ENCODE measurements at places on chromosomes 4 and X. TPM values are rescaled to one million over a fixed set of nuclear protein-coding genes. Genes with fewer than 3 reads are reported as not detected.
A peak's percentile ranks its signal among the peaks of the same experiment; 100 is the strongest.

Gene FGF13
- 0.51 TPM for polyA plus RNA-seq

Gene VCX
- not detected for polyA plus RNA-seq

Gene ASMT
- polyA plus RNA-seq: not detected

Gene ARHGEF9
- 2.1 TPM for polyA plus RNA-seq

Gene DRD5
- polyA plus RNA-seq: not detected

Gene FTSJ1
- 14.3 TPM for polyA plus RNA-seq

DNA sequence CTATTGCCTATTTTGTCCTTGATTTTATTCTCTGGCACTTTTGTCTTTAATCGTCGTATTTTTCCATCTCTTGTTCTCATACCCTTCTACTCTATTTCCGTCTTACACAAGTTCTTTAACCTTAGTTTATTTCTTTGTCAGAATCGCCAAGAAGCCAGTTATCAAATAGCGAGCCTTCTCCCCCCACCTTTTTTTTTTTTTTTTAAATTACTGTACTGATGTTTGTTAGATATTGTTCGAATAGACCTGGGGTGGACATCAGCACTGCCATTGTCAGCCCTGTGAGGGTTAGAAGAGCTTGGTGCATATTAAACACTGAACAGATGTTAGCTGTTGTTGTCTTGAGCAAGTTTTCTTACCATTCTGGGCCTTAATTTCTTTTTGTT is 1.2 kb downstream of the SPCS3 start:
- H3K27me3 ChIP-seq: no peaks in the 10 kb centered on the region
- H3K4me3 ChIP-seq: peak overlapping the region; percentile 98
- peak overlapping the region; percentile 95 for H3K27ac ChIP-seq
- peaks cover 2% of the 10 kb centered on the region for H3K4me1 ChIP-seq

DNA sequence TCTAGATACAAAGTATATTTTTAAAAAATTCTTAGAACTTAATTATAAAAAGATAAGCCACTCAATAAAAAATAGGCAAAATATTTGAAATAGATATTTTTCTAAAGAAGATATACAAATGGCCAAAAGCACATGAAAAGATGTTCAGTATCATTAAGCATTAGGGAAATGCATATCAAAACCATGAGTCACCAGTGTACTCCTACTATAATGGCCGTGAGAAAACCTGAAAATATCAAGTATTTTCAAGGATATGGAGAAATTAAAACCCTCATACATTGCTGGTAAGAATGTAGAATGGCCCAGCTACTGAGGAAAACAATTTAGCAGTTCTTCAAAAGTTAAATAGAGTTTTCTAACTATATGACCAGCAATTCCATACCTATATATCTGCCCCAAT is 337.9 kb downstream of the CAMK2D start:
- DNase-seq: no peak
- no peaks in the 10 kb centered on the region for H3K4me1 ChIP-seq
- no peak overlapping the region for H3K27ac ChIP-seq
- no peaks in the 10 kb centered on the region for H3K27me3 ChIP-seq
- no peaks in the 10 kb centered on the region for H3K36me3 ChIP-seq

DNA sequence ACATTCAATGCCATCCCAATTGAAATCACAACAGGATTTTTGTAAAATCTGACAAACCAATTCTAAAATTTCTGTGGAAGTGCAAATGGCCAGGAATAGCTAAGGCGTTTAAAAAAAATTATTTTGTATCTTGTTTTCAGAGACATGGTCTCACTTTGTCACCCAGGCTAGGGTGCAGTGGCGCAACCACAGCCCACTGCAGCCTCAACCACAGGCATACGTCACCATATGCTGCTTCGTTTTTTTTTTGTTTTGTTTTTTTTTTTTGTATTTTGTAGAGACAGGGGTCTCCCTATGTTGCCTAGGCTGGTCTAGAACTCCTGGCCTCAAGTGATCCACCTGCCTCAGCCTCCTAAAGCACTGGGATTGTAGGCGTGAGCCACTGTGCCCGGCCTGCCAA is 24.5 kb downstream of the ZNF41 start:
- H3K27ac ChIP-seq: no peak overlapping the region
- H3K4me3 ChIP-seq: no peak overlapping the region
- H3K27me3 ChIP-seq: no peaks in the 10 kb centered on the region
- H3K36me3 ChIP-seq: peaks cover 2% of the 10 kb centered on the region
- H3K4me1 ChIP-seq: no peaks in the 10 kb centered on the region
- no peak for DNase-seq

DNA sequence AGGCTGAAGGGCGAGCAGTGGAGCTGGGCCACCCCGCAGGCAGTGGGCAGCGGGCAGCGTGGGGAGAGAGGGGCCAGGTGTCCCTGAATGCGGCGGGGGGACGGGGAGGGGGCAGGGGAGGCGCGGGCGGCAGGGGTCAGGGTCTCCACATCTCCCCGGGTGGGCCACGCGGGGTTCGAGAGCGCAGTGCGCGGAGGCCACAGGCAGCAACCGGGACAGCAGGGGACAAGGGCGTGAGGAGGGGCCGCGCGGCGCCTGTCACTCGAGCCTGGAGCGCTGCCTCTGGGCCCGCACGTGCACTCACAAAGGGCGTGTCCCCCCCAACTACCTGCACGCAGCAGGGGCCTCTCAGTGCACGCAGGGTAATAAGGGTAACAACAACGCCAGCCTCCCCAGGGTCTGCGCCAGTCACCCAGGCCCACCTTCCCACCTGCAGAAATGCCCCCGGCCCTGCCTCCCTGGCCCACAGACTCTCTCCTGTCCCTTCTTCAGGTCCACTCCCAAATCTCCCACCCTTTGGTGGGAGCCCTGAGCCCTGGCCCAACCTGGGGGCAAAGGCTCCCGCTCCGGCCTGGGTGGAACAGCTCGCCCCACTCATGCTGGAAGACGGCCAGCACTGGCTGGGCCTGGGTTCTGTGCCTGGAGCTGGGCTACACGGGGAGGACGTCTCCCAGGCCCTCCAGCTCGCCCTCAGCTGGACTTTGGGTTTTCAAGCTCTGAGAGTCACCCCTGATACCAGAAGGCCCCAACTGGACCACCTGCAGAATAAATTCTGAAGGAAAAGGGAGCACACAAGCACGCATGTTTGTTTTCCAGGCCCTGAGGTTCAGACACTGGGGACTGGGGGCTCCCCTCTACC is 53.2 kb downstream of the ZFYVE28 start:
- no peak overlapping the region for H3K4me3 ChIP-seq
- H3K27ac ChIP-seq: no peak overlapping the region
- no peaks in the 10 kb centered on the region for H3K27me3 ChIP-seq

DNA sequence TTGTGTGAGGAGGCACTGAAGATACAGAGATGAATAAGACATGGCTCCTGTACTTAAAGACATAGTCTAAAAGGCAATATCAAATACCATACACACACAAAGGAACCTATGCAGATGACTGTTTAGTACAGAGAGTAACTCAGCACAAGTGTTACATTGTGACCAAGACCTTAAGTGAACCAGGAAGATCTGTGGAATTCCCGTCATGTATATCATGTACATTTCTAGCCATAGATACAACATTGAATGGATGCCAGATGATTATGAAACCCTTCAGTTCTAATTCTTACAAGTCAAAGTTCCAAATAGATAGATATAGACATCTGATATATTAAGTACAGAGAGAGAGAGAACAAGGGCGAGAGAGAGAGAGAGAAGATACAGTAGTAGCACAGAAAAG is 73.2 kb downstream of the PAK3 start:
- H3K27ac ChIP-seq: no peak overlapping the region
- no peak overlapping the region for H3K4me3 ChIP-seq
- no peak for DNase-seq

GRCh38 chrX:150599226-150599625 is 30.8 kb downstream of the MTM1 start:
- DNase-seq: no peak
- H3K27ac ChIP-seq: no peak overlapping the region
- H3K27me3 ChIP-seq: no peaks in the 10 kb centered on the region
- no peaks in the 10 kb centered on the region for H3K4me1 ChIP-seq
- peaks cover 10% of the 10 kb centered on the region for H3K36me3 ChIP-seq

DNA sequence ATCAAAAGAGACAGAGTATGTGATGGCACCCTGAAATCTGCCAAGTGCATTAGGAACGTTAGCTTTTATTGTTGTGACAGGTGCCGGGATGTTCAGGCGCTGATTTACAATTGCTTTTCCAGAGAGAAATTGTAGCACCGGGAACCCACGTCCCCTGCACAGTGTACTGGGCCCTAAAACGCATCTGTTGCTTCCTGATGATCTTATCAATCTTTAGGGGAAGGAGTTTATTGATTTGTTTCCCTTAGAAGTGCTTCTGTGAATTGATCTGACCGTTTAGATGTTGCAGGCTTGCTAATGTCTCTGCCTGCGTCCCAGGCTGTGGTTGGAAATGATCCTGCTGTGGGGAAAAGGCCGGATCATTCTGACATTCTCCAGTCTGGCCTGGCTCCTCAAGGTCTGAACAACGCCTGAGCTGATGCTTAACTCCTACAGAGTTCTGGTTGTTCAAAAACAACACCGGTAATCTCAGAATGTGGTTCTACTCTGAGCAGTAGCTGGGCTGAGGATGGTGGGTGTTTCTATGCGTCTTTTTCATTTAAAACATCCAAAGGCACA is 16.9 kb downstream of the PHOX2B start:
- DNase-seq: no peak
- H3K27me3 ChIP-seq: no peaks in the 10 kb centered on the region
- H3K4me3 ChIP-seq: no peak overlapping the region
- H3K27ac ChIP-seq: no peak overlapping the region
- H3K36me3 ChIP-seq: no peaks in the 10 kb centered on the region
- no peaks in the 10 kb centered on the region for H3K4me1 ChIP-seq

- H3K27ac ChIP-seq: no peak overlapping the region
- H3K4me3 ChIP-seq: no peak overlapping the region
- no peaks in the 10 kb centered on the region for H3K36me3 ChIP-seq
- no peak for DNase-seq
Observed at GRCh38 chr4:41000356-41000755, 214.0 kb downstream of the APBB2 start.

DNA sequence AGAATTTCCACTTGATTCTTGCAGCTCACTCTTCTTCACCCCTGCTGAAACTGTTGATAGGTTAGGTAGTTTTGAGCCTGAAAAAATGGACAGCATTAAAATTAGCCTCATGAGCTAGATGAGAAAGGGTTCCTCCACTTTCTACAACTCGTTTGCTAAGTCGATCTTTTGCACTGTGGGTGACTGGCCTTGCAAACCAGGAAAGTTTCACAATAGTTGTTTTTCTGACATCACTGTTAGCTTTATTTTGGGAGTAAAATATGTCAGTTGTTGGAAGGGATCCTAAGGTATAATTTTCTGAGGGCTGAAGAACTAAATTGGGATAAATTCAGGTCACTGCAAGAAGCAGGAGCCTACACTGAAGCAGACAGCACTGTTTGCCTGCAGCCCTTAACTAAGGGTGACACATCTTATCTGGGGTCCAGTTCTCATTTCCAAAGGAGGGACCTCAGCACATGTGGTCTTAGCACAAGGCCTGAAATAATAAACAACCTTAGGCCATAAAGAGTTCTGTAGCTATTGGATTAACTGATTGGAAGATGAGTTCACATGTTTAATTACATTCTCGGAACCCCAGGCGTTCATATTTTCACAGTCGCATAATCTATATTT is 29.1 kb downstream of the ANAPC4 start:
- H3K4me3 ChIP-seq: no peak overlapping the region
- H3K27ac ChIP-seq: peak overlapping the region; percentile 77
- H3K4me1 ChIP-seq: peaks cover under 1% of the 10 kb centered on the region
- no peaks in the 10 kb centered on the region for H3K27me3 ChIP-seq

- H3K4me1 ChIP-seq: no peaks in the 10 kb centered on the region
- peaks cover 3% of the 10 kb centered on the region for H3K27me3 ChIP-seq
- H3K27ac ChIP-seq: no peak overlapping the region
- DNase-seq: no peak
- H3K4me3 ChIP-seq: no peak overlapping the region
Observed at GRCh38 chrX:45668686-45669443, 468.2 kb upstream of the DIPK2B start.

DNA sequence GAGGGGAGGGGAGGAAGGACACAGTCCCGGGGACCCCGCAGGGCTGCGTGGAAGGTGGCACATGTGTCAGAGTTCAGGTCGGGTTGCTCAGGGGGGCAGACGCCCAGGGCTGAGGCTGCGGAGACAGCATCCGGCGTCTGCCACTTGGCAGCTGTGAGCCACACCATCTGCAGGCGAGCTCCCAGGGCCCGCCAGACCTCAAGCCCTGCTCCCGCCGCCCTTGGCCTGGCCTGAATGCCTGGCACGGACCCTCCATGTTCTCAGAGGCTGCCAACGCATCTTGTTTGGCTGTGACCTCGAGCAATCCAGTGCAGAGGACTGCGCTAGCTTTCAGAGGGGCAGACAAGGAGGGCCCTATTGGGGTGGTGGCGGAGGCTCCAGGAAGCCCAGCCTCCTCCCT is 5.1 kb downstream of the BGN start:
- no peaks in the 10 kb centered on the region for H3K36me3 ChIP-seq
- no peak overlapping the region for H3K27ac ChIP-seq
- no peaks in the 10 kb centered on the region for H3K27me3 ChIP-seq
- DNase-seq: no peak

- DNase-seq: no peak
- H3K36me3 ChIP-seq: no peaks in the 10 kb centered on the region
- H3K4me1 ChIP-seq: no peaks in the 10 kb centered on the region
- H3K27ac ChIP-seq: no peak overlapping the region
Observed at GRCh38 chrX:131955099-131955777, 67.9 kb upstream of the STK26 start.

DNA sequence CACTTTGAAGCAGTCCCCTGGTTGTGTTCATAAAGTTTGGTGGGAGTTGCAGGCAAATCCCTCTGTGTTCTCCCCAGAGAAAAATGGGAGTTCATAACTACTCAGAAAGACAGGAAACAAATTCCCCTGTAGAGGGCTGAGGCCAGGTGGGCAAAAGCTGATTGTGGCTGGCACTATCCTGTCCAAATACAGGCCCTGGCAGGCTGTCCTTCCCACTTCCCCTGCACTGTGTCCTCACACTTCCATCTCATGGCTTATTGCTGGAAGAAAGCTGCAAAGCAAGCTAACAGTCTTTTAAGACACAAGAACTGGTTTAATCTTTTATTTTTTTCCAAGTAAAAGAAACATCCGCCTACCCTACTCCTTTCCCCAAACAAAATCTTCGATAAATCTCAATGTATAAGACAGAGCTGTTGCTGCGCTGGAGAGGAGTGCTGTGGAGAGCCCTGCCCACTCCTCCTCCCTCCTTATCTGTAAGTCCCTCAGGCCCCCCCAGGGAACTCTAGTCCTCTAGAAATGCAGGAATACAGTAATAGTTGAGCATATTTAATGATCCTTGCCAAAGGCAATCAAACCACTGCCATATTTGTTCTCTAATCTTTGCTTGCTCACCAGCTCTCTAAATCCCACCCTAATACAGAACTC is 14.0 kb downstream of the TAPT1 start:
- H3K4me3 ChIP-seq: no peak overlapping the region
- H3K36me3 ChIP-seq: peaks cover 5% of the 10 kb centered on the region
- H3K4me1 ChIP-seq: peaks cover 15% of the 10 kb centered on the region
- H3K27ac ChIP-seq: no peak overlapping the region

GRCh38 chr4:156692016-156692415 is 279.6 kb downstream of the PDGFC start:
- H3K36me3 ChIP-seq: no peaks in the 10 kb centered on the region
- no peak overlapping the region for H3K4me3 ChIP-seq
- no peak overlapping the region for H3K27ac ChIP-seq
